GM23248 (cell line): ENCODE measurements at places on chromosomes 1 and 21. TPM values are rescaled to one million over a fixed set of nuclear protein-coding genes. Genes with fewer than 3 reads are reported as not detected.

COL18A1 gene
- polyA plus RNA-seq, result 1.7 and 1.8 TPM in 2 replicates

OR2W3 gene
- polyA plus RNA-seq, result not detected in 2 replicates

CCDC27 gene
- not detected in 2 replicates for polyA plus RNA-seq

HEYL gene
- not detected in 2 replicates for polyA plus RNA-seq

MRPL9 gene
- 71.7 and 74.9 TPM in 2 replicates for polyA plus RNA-seq

PTPN14 gene
- 38.7 and 41.4 TPM in 2 replicates for polyA plus RNA-seq

ACTL8 gene
- polyA plus RNA-seq, result not detected in 2 replicates

ANKRD35 gene
- polyA plus RNA-seq, result 3.4 and 3.5 TPM in 2 replicates

SPRR2A gene
- polyA plus RNA-seq, result not detected in 2 replicates

SH3BGR gene
- 5.0 and 5.7 TPM in 2 replicates for polyA plus RNA-seq

F3 gene
- polyA plus RNA-seq, result 116 TPM in 2 replicates

ELAPOR1 gene
- polyA plus RNA-seq, result 0.56 and 1.2 TPM in 2 replicates

BCL10 gene
- polyA plus RNA-seq, result 70.7 and 74.2 TPM in 2 replicates

S100A2 gene
- polyA plus RNA-seq, result 8.6 and 11.8 TPM in 2 replicates

AURKAIP1 gene
- 216 and 218 TPM in 2 replicates for polyA plus RNA-seq

TNFRSF18 gene
- 0.18 TPM in 1 of 2 replicates, not detected in the other for polyA plus RNA-seq

PTGFR gene
- 7.8 and 8.3 TPM in 2 replicates for polyA plus RNA-seq

CCDC185 gene
- polyA plus RNA-seq, result not detected in 2 replicates

HENMT1 gene
- 6.3 and 7.6 TPM in 2 replicates for polyA plus RNA-seq

OR2C3 gene
- polyA plus RNA-seq, result 0.04 TPM in 1 of 2 replicates, not detected in the other

TXNIP gene
- 169 and 180 TPM in 2 replicates for polyA plus RNA-seq

MROH9 gene
- 0.16 TPM in 1 of 2 replicates, not detected in the other for polyA plus RNA-seq
